Fibroblast of the conjunctiva (primary cell): ENCODE measurements at places on chromosomes 6 and 20.
A peak's percentile ranks its signal among the peaks of the same experiment; 100 is the strongest.

- DNase-seq, result no peak
Observed at GRCh38 chr6:111692327-111693164, 86.9 kb upstream of the TRAF3IP2 start.

GRCh38 chr6:53238311-53238710 lies 89.7 kb upstream of the GCM1 start:
- no peak for DNase-seq

- no peak for DNase-seq
Observed at GRCh38 chr20:44218446-44218845, 7.9 kb upstream of the OSER1 start.

DNA sequence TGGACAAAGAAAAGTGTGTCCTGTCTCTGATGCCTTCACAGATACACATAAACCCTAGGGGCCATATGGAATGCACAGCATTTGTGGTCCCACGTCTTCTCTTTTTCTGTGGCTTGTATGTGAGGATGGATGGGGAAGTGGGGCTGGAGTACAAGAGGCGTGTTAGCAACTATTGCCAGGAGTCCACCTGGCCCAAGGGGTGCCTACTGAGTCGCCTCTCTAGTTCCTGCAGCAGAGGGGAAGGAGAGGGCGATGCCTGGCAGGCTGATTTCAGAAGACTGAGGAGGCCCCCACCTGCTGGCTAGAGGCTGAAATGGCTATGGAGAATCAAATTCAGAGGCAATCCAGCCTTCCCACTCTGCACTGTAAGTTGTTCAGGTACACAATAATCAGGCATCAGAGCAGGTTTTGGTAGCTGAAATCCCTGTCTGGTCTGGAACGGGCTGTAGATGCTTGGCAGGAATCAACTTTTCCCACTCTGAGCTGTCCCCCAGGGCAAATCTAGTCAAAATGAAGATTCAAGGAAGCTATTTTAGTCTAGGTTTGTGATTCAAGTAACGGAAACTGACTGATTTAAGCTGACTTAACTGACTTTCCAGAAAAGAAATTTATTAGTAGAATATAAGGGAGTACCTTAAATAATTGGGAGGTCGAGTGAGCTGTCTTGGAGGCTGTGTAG lies 14.9 kb upstream of the PPARD start:
- DNase-seq, result peak; percentile 17

DNA sequence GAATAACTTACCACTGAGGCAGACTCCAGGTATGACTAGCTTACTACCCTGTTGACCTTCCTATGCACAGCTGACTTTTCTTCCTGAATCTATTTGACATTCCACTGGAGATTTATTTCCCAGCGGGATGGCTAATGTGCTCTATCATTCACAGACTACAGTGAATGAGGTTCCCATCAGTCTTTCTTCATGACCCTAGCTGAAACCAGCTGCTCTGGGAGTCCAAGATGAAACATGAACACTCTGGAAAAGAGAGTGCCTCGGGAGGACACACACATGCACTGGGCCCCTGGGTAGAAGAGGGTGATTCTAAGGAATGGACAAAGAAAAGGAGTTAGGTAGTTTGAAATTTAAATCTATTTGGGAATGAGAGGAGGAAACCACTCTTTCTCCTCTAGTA lies 82.6 kb upstream of the DST start:
- DNase-seq, result no peak

- no peak for DNase-seq
Observed at GRCh38 chr6:93238632-93239031, 180.7 kb downstream of the EPHA7 start.

DNA sequence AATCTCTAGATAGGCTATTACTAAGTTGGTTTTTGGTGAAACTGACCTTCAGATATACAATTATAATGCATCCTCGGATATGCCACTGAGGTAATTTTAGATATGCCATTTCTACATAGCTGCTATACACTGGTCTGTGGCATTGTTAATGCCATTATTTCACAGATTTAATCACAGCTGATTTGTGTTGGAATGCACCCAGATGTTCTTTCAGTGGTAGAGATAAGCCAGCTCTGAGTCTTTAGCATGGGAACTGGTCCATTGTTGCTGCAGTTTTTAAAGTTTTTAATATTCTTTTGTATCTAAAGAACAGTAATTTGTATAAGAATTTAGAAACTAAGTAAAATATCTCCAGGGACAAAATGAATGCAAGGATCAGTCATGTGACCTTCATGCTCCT lies 6.8 kb downstream of the TMX4 start:
- DNase-seq, result no peak

DNA sequence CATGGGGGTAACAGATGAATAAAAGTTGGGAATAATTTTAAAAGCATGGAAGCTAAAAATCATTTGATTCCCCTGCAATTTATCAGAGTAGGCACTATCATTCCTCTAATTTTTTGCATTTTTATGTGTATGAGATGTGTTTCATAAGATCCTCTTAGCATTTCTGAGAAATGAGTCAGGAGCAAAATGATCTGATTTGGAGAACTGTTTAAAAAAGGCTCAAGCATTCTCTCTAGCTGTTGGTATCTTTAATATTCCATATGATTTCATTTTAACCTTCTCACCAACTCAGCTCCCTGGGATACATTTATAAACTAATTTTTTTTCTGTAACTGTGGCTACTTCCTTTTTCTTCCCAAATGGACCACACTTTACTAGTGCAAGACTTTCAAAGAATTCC lies 60.9 kb downstream of the MCHR2 start:
- DNase-seq, result peak; percentile 30

GRCh38 chr6:25960734-25961133 lies 1.9 kb upstream of the TRIM38 start:
- no peak for DNase-seq

GRCh38 chr6:41502917-41503671 lies 43.1 kb upstream of the FOXP4 start:
- DNase-seq, result no peak

- DNase-seq, result no peak
Observed at GRCh38 chr6:159800141-159800865, at the start of gene PNLDC1. TSS of gene PNLDC1 (plus strand) at chr6:159800276. CDS start at chr6:159800308, 32 bp downstream.

DNA sequence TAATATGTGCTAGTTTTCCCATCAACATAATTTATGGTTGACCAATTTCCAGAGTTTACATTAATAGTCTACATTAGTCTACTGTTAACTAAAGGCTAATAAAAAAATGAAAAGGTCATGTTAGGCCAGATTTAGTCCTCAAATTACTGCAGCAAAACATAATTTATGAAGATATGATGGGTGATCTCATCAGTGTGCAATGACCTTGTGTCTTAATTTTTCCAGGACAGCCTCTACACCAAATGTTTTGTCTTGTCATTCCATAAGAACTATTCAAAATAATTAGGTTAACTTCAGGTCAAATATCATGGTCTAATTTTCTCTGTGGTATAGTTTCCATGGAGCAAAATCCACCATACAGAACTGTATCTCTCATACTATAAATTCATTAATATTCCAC lies 234.2 kb downstream of the COL12A1 start:
- no peak for DNase-seq

GRCh38 chr6:143232849-143233248 lies 172.2 kb downstream of the AIG1 start:
- no peak for DNase-seq

- DNase-seq, result peak; percentile 87
Observed at GRCh38 chr6:101722991-101723579, 329.6 kb downstream of the GRIK2 start.
